ENCODE measurements at places on chromosomes 1 and 21.
A peak's percentile ranks its signal among the peaks of the same experiment; 100 is the strongest.

DNA sequence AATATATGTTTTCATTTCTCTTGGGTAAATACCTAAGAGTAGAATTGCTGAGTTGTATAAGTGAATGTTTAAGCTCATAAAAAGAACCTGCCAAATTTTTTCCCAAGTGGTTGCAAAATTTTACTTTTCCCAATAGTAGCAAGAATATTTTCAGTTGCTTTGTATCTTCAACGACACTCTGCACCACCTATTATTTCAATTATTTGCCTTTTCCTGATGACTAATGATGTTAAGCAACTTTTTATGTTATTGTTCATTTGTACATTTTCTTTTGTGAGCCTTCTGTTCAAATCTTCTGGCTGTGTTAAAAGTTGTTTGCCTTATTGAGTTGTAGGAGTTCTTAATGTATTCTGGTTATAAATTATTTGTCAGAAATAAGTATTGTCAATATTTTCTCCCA, 299.1 kb upstream of the NRIP1 start:
- no peak for DNase-seq

DNA sequence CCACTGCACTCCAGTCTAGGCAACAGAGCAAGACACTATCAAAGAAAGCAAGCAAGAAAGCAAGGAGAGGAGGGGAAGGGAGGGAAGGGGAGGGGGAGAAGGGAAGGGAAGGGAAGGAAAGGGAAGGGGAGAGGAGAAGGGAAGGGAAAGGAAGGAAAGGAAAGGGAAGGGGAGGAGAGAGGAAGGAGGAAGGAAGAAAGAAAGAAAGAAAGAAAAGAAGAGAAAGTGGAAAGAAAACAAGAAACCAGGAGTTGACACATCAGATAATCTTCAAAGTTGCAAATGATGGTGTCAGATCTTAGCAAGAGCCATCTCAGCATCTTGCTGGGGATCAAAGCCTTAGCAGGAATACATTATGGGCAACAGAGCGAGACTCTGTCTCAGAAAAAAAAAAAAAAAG, 14.9 kb upstream of the CDA start:
- DNase-seq, result no peak

DNA sequence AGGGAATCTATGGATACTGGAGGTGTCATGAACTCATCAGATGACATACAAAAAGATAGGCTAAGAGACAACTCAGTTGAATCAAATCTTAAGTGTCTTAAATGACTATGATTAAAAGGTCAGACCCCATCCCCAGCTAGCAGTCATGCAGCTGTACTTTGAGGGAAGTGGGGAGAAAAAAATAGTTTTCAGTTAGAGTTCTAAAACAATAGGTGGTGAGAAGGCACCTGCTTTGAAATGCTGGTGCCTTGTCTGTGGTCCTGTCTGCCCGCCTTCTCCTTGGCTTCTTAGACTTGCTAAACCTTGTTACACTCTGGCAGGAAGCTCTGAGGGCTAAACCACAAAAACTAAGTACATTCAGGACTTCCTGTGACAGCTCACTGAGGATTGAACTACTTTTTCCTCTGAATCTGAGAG, 15.3 kb downstream of the CD2 start:
- peak; percentile 48 for DNase-seq

DNA sequence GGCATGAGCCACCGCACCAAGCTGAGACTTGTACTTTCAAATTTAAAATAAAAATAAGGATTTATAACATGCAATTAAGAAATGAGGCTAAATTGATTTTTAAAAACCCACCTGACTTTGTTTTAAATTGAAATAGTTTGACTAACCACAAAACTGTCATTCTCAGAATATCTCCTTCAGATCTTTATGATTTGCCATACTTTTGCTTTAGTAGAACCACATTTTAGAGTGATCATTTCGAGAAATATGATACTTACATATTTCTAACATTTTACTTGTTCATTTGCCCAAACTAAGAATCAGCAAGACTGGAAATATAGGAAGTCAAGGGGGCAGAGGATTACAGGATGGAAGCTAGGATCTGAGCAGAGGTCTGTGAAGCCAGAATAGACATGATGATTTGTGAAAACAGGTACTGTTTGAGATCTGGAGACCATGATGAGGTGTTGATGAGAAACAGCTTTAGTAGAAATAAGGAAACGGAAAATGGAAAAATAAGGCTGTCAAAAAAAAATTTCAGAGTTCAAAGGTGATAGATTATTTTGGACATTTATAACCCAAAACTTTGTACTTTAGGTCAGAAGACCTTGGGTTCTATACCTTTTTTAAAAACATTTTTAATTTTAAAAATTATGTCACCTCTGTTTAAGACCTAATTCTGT, 44.8 kb downstream of the GIPC2 start:
- peak; percentile 30 for DNase-seq

GRCh38 chr21:38468989-38469388, 29.3 kb downstream of the ERG start:
- DNase-seq, result peak; percentile 49

DNA sequence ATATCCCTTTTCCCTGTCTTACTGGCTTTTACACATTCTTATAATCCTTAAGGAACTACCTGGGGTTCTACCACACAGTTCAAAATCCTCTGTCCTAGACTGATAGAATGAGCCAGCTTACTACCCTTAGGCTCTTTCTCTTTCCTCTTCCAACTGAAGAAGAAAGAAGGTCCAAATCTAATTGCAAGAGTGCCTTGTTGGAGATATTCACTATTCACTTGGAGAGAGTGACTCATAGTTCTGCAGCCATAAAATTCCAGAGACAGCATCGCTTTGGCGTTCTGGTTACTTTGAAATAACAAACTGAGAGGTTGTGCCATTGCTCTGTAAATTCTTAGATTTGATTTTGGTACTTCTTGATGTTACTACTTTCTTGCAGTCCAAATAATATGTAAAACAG, 4.2 kb downstream of the CADM3 start:
- no peak for DNase-seq

GRCh38 chr1:27574871-27575831, 28.8 kb downstream of the AHDC1 start:
- peak; percentile 90 for DNase-seq

DNA sequence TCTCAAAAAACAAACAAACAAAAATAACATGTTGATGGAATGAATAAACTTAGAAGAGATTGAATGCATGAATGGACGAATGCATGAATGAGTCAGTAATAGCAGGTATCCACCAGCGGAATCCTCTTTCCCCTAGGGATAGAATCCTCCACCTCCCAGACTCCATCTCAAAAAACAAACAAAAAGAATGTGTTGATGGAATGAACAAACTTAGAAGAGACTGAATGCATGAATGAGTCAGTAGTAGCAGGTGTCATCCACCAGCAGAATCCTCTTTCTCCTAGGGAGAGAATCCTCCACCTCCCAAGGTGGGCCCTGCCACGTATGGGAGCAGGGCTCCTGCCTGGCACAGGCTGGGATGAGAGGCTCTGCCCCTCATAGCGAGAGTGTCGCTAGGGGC, 26.8 kb upstream of the RNF19B start:
- DNase-seq, result no peak

GRCh38 chr1:27099135-27099586, 55.8 kb downstream of the SLC9A1 start:
- DNase-seq, result no peak

DNA sequence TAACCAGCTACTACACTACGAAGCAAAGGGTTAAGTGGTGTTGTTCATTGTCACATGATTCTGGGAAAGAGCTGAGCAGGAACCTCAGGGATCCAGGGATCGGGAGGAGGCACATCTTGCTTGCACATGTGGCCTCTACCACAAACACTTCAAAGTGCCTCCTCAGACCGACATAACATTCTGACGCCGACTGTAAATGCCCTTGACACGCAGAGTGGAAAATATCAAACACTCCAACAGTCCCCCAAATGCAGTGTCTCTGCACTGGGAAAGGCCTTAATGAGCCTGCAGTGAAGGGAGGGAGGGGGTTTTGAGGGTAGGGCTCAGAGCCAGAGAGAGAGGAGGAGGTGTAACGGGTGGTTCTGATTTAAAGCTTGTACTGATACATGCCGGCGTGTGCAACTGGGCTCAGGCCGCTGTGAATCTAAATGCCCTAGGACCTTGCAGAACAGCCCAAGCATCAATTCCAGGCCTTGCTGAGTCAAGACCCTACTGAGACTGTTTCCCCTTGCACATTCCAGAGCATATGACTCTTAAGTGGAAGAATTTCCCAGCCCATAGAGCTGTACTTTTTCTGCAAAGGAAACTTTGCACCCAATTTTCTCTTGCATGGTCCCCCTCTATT, 163.7 kb downstream of the NTMT2 start:
- DNase-seq, result peak; percentile 97

DNA sequence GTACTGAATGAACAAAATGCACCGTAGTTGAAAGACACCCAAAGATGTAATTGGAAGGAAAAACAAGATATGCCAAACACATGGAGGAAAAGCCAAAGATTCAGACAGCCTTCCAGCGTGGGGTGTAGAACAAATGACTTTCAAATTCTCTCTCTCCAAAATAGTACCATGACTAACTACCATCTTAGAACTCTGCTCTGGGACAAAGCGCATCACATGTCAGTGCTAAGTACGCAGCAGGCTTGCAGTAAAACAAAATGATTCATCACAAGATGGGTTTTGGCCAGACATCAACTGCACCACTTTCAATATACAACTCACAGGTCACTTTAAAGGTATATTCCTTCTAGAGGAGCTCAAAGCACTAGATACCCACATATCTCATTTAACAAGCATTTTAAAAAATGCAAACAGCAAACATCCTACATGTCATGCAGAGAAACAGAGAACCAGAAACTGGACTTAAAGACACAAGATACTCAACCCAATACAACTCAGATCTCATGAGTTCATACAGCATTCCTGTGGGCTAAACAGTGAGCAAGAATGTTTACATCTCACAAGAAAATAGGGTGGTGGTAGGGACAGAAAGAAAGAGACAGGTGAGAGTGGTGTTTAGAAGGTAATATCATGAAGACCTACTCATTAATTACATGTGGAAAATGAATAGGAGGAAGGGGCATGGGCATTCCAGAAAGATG, 75.7 kb downstream of the BCAR3 start:
- DNase-seq, result peak; percentile 92

DNA sequence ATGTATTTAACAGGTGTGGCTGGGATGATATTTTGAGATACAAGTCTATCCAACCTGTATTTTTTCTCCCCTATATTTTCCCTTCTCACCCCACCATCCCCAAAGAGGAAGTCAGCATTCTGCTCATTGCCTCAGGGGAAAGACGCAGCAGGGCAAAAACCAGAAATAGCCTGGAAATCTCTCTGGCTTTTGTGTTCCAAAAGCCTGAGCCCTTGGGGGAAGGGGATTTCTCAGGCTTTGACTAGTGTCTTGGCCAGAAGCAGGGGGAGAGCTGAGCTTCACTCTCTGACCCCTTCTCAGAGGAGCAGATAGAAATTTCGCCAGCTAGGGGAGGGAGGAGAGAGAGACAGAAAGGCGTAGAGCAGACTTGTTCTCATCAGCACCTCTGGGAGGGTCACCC, 244.7 kb downstream of the RRAGC start:
- DNase-seq, result no peak

- DNase-seq, result no peak
Measured at GRCh38 chr1:28199328-28200233, 23.1 kb upstream of the PTAFR start.

- DNase-seq, result peak; percentile 7
Measured at GRCh38 chr1:25642574-25643108, 26.1 kb downstream of the MAN1C1 start.

- DNase-seq, result peak; percentile 5
Measured at GRCh38 chr1:55931081-55931940, 648.1 kb downstream of the PLPP3 start.
